ENCODE measurements at places on chromosomes 6 and 20. TPM values are rescaled to one million over a fixed set of nuclear protein-coding genes. Genes with fewer than 3 reads are reported as not detected.
A peak's percentile ranks its signal among the peaks of the same experiment; 100 is the strongest.

The MAP7 gene
- total RNA-seq: 39.0 TPM

- no peak for DNase-seq
Observed at GRCh38 chr20:58702161-58702510, 9.5 kb downstream of the NPEPL1 start.

- DNase-seq: peak; percentile 27
Observed at GRCh38 chr20:47351643-47352331, 4.7 kb downstream of the ZMYND8 start.

DNA sequence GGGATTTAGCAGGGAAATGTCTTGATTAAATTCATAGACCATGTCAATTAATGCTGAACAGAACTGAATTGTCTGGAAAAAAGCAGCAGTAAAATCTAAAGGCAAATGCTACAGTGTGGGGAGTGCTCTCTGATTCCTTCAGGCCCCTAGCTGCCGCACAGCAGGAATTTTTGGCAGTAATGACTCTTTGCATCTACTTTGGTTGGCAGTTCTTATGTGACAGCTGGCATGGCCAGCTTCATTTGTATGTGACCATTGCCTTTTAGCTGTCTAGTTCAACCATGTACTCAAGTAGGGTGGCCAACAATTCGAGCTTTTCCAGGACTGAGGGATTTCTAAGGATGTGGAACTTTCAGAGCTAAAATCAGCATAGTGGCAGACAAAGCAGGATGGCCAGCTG, 499.1 kb upstream of the MAN1A1 start:
- DNase-seq: no peak

The SLC35D3 gene
- not detected for total RNA-seq

DNA sequence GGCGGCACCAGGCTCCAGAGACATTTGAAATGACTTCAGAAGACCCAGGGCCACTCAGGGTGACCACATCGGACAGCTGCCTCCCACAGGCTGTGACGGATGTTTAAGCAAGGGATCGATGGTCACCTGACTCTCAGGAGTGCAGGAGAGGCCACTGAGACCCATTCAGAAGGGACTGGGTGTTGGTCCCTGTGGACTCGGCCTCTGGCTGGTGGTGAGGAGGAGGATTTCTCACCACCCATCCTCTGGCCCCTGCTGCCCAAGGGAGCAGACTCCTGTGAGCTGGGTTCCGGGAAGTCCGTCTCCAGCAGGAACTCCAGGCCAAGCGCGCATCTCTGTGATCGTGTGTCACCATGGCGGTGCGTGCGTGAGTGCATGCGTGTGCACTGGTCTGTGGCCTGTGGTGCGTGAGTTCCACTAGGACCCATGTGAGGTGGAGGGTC, 25.5 kb downstream of the NPEPL1 start:
- DNase-seq: no peak

- DNase-seq: peak; percentile 36
Observed at GRCh38 chr6:107244082-107244741, 128.9 kb upstream of the BEND3 start.

GRCh38 chr6:157751547-157752200, 71.4 kb upstream of the SNX9 start:
- DNase-seq: no peak

The COL11A2 gene
- 0.17 TPM for total RNA-seq

DNA sequence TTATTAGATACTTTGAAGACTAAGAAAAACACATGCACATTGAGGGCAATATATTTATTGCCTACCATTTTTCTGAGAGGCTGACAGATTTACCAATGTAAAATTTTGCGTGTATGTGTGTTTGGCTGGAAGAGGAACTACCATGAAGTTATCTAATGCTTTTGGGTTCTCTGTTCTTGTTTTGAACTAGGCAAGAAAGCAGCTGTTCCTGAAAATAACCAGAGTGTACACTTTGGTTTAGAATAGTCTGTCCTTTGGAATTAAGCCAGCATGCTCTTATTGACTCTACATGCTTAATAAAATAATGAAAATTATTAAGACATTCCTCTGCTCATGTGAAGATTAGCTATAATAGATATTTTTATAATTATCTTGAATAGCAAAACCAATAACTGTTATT, 129.2 kb downstream of the MYB start:
- no peak for DNase-seq

- no peak for DNase-seq
Observed at GRCh38 chr20:46021361-46022359, 7.4 kb upstream of the SLC12A5 start.

GRCh38 chr20:44513871-44514270, 8.0 kb downstream of the SERINC3 start:
- DNase-seq: no peak

The ULBP2 gene
- 12.9 TPM for total RNA-seq

- DNase-seq: no peak
Observed at GRCh38 chr6:2416128-2416712, 170.8 kb upstream of the GMDS start.

- DNase-seq: no peak
Observed at GRCh38 chr6:140027219-140027618, 652.8 kb upstream of the CITED2 start.

- DNase-seq: peak; percentile 100
Observed at GRCh38 chr6:37244430-37245310, 12.9 kb upstream of the TBC1D22B start.

- DNase-seq: no peak
Observed at GRCh38 chr20:20366876-20367574, 879 bp upstream of the INSM1 start.

The PRKN gene
- total RNA-seq: 1.3 TPM

DNA sequence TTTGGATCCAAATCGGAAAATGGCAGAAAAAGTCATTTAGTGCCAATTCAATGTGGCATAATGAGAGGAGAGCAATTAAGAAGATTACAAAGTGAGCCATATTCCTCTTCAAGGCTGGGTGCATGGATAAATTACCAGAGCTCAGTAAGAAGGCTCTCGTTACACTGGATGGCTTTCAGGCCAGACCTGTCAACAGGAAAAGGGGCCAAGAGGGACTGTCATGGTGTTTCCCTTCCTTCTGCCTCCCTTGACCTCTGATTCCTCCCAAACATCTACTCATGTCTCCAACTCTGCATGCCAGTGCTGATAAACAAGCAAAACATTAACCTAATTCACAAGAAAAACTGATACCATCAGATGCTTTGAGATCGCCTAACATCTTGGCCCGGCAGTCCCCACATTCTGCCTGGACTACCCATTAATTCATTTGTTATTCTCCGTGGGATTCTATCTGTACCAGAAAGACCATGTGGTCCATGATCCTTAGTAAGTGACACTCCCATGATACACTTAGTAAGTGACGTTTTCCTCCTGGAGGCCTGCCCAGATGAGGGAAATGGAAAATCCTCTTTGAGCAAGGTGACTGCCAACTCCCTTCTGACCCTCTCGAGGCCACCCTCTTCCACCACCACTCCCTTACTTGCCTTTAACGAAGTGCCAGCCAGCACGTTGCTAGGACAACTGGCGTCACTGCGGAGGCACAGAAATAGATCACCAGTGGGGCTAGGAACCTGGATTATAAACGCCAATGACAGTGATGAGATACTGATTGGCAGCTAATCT, 239.2 kb downstream of the GMPR start:
- no peak for DNase-seq

All from mammary epithelial cell (primary cell).